Pancreas (tissue), 10 donors: ENCODE measurements at places on chromosomes 1 and 21.

DNA sequence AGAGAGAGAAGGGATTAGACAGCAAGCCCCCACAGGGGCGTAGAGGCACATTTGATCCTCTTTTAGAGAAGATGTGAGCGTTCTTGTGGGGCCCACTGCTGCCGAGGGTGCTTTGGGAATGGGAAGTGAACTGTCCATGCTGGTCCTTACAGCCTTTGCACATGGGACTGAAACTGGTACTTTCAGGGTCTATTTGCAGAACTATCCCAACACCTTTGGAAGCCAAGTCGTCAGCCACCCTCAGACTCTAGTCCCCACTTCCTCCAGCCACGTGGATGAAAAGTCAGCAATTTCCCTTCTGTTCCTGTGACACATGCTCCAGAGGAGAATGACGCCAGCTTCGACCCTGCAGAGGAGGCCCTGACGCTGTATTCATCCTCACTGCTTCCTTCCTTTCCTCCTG, 2.6 kb upstream of the RAB7B start:
- no peak for DNase-seq

DNA sequence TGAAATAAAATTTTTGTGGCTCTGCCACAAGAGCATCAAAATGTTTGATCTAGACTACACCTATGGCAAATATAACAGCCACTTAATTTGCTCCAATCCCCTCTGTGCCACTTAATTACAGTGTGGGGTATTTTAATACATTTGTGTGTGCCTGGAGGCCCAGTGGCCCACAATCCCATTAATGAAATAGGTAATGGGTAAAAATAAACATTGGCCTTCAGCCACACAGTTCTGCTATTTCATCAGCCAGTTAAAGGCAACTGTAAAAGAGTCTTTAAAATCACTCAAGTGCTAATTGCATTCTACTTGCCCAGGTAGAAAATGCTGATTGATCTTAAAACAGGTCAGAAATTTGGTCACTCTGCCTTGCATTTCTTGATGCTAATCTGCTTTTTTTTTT, 151.6 kb upstream of the UBE2U start:
- no peak for DNase-seq

DNA sequence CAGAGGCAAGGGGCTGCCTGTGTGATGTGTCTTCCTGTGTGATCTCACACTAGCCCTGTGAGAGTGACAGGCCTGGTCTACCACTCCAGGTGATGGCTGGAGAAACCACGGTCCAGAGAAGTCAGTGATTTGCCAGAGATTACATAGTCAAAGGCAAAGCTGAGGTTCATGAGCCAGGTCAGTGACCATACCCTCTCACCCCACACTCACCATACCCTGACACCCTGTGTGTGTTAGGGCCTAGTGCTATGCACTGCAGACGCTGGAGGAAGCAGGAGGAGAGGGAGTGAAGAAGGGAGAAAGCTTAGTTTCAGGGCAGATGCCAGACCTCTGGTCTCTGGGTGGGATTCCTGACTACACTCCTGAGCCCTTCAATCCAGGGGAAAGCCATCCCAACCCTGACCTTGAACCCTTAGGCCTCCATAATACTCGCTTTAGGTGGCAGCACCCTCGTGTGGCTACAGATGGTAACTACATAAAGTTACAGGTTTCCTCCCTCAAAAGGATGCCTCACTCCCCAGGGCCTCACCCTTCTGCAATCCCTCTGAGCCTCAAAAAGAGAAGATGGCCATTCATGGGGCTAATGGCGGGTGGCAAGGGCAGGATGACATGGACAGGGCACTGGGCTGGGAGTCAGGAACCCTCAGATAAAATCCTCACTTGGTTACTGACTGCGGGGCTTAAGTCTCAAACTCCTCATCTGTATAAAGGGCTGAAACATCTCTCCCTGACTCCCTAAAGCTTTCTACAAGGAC, 20.8 kb upstream of the SDC3 start:
- no peak for DNase-seq

GRCh38 chr1:64685217-64685616, 59.7 kb upstream of the RAVER2 start:
- DNase-seq = no peak

DNA sequence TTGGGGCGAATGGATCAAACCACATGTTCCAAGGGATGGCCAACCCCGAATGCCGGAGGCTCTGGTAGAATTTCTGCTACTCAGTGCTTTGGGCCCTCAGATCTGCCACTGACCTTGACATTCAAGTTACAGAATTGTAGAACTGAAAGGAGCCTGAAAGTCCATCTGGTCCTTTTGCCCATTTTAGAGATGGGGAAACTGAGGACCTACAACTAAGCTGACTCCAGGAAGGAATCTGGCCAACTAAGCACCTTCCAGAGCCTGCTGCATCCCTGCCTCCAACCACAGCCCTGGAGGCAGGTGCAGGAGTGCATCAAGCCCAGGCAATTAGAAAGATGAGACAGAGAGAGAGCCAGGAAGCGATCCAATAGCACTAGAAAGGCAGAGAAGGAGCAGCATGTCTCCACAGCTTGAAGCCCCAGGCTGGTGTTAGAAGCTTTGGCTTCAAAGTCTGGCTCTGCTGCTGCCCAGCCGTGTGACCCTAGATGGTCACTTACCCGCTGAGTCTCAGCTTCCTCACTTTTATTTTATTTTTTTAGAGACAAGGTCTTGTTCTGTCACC, 1.3 kb upstream of the CTRC start:
- DNase-seq = no peak

GRCh38 chr1:2976180-2976562, 45.1 kb upstream of the ACTRT2 start:
- no peak for DNase-seq

DNA sequence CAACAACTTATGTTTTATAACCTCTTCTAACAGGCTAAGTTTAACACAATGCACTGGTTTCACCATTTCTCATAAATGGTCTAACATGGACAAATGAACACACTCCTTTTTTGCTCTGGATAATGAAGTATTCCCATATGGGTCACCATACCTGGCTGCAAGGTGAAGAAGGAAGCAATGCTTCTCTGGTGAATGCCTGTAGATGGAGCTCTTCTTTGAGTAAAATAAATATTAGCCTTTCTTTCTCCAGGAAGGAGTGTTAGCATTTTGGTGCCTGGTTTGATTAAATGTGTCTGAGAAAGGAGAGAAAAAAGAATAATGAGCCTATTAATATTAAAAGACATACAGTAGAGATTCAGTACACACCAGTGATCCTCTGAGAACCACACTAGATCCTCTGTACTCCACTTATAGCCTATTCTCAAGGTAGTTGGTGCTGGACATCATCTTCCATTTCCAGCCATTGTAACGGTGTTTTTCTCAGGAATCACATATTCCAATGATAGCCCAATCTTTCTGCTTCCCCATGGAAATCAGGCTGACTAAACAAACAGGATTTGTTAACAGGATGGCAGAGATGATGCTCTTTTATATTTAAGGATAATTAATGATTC, 17.6 kb downstream of the MTFR1L start:
- no peak for DNase-seq

DNA sequence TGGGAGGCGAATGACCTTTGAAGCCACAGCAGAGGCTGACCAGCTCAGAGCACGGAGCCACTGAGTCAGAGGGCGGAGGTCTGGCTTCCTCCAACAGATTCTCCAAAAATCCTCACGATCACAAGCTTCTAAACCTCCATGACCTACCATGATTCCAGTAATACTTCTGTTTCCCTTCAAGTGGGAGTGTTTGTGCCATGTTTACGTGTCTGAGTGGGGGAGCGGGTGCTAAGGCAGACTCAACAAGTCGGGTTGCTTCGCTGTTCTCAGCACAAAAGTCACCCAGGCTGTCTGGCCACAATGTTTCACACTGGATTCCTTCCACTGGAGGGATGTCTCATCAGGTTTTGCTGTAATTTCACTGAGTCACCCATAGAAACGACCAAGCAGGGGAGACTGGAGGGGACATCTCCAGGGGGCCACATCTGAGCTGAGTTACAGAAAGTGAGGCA, 86.2 kb downstream of the SLC66A1 start:
- DNase-seq = no peak

DNA sequence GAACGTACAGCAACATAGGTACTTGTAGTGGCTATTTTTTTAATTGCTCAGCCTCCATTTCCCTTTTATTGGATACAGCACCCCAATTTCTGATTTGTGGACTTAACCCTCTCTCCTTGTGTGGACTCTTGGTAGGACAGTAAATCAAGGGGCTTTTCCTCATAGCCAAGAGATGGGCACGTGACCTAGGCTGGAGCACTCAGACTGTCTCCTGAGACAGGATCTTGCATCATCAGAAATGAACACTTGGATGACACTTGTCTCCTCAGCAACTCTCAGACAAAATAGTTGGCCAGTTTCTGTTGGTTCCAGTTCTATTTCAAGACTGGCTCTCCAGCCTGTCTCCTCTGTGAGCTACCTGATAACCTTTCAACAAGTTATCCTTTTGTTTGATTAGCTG, 112.9 kb upstream of the ZNF678 start:
- DNase-seq = no peak

DNA sequence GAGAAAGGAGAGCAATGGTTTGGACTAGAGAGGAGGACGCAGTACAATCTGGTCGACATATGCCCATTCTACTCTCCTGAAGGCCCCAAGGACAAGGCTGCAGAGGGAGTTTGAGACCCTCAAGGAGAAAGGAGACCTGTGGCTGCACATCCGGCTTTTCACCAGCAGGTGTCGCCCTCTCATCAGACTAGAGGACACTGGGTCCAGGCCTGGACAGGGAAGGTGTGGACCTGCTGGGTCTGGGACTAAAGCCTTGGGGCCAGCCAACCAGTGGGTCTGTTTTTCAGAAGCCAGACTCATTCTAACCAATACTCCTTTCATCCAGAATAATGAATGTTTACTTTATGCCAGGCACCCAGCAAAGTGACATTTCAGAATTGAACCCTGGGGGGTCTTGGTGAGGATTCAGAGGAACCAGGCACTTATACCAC, 5.0 kb downstream of the SRARP start:
- DNase-seq = peak; percentile 64

DNA sequence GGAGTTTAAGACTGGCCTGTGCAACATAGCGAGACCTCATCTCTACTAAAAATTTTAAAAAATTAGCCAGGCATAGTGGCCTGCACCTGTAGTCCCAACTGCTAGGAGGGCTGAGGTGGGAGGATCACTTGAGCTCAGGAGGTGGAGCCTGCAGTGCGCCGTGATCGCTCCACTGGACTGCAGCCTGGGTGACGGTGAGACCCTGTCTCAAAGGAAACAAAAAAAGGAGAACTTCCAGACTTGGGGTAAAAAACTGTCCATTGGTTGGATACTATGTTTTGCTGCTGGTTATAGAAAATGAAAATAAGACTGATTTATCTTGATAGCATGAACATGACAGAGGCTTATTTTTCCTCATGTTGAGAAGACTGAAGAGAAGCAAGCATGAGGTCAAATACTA, 79.4 kb downstream of the WDR4 start:
- no peak for DNase-seq

- DNase-seq = no peak
Observed at GRCh38 chr1:62905872-62906271, 121.9 kb downstream of the ATG4C start.

- no peak for DNase-seq
Observed at GRCh38 chr21:38813547-38813946, 7.8 kb downstream of the ETS2 start.

DNA sequence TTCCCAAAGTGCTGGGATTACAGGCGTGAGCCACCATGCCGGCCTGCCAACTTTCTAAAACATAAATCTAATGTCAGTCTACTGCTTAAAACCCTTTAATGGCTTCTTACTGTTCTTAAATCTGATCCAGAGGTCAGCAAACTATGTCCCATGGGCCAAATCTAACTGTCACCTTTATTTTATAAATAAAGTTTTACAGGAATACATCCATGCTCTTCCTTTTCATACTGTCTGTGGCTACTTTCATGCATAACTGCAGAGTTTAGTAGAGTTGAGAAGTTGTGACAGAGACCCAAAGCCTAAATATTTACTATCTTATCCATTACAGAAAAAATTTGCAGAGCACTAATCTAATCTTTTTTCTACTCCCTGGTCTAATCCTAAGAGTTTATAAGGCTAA, 3.8 kb downstream of the ERI3 start:
- DNase-seq = no peak

- DNase-seq = no peak
Observed at GRCh38 chr1:55861676-55862340, 646.6 kb upstream of the USP24 start.

DNA sequence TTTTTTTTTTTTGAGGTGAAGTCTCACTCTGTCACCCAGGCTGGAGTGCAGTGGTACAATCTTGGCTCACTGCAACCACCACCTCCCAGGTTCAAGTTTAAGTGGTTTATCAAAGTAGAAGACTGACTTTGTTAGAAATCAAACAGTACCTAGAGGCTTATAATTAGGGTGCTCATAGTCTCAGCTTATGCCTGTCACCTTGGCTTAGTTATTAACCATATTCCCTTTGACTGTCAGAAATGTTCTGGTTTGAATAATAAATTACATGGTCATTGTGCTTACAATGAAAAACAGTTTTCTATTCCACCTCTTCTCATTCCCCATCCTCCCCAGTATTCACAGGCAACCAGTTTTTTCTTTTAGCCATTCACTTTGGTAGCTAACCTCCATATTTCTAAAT, 54.8 kb downstream of the CTTNBP2NL start:
- DNase-seq = no peak

DNA sequence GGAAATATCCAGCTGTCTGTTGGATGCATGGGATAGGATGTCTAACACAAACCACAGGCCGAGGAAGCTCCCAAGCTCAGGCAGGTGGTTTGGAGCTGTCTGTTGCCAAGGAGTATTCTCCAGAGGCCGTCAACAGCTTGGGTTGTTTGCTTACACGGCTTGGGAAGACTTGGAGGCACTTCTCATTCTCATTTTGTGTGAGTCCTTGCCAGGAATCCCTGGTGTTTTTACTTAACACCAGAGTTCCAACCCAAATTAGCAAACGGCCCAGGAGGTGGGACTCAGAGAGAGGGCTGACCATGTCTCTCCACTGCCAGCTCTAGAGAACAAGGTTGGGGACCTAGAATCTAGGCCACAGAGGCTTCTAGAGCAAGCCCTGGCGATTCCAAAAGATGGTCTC, 72.7 kb upstream of the FAM20B start:
- no peak for DNase-seq

DNA sequence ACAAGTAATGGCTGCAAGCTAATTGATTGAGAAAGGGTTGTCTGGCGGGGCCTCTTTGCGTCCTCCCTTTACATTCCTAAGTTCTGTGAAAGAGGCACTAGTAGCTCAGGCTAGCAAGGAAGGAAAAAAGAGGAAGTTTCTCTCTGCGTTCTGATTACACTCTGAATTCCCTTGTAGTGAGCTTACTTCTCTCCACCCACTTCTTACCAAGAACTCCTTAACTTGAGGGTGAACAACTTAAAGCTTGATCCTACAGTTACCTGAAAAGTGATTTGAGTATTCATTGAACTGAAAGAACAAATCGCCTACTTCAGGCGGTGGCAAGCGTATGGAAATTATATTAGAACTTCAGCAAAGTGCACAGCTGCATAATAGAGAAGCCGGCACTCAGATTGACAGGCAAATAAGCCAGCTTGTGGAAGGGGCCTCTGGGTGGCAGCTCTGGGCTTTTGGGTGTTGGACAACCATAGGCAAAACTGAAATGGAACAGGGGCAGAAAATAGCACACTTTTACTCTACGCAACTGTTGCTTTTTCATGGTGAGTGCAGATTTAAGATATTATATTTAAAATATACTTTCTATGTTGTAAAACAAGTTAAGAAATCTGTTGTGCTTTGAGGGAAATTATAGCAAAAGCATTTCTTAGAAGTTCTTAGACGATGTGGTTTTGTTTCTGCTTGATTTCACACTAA, 464.5 kb downstream of the USP25 start:
- DNase-seq = no peak

- no peak for DNase-seq
Observed at GRCh38 chr1:100266741-100267140, 725 bp downstream of the RTCA start.
